Ammon's horn (tissue), 1 donor: ENCODE measurements at places on chromosomes 3 and 15.
A peak's percentile ranks its signal among the peaks of the same experiment; 100 is the strongest.

DNA sequence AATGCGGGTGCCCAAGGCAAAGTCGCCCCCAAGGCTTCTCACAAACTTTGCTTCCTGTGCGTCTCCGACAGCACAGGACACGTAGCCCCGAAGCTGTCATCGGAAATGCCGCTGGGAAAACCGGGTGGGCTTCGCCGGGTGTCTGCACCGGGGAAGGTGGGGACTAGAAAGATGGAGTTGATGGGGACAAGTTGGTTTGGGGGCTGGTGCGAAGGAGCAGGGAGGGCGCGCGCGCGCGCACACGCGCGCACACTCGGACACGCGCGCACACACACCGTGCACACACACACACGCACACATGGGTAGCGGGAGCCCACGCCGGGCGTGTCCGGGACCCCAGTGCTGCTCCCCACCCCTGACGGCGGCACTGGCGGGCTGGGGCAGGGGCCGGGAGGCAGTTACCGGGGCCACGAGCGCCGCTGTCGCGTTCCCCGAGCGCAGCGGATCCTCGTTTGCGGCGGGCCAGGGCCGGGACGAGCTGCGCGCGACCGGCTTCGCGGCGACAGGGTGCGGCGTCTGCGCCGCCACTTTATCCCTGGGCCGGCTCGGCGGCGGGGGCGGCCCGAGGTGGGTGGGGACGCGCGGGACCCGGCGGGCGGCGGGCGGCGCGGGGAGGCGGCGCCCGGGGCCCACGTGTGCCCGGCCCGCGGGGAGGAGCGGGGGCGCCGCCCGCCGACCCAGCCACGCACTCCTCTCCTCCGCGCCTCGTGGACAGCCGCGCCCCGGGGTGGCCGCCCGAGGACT lies 539 bp upstream of the MGLL start:
- DNase-seq, result no peak

DNA sequence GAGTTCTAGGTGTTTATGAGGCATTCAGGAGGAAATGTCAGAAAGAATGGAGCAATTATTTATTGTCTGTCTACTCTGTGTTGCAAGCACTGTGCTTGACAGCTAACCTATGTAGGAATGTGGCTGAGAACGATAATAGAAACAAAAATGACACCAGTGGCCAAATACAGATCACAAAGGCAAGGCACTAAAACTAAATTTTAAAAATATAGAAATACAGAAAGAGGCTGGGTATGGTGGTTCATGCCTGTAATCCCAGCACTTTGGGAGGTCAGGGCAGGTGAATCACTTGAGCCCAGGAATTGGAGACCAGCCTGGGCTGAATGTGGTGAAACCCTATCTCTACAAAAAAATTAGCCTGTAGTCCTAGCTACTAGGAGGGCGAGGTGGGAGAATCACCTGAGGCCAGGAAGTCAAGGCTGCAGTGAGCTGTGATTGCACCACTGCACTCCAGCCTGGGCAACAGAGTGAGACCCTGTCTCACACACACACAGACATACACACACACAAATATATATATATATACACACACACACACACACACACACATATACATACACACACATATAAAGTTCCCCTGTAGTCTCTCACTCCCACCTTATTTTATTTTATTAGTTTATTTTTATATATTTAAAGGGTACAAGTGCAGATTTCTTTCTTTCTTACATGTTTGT lies 6.0 kb downstream of the PRKCI start:
- no peak for DNase-seq

GRCh38 chr15:74656935-74657535 lies 38.8 kb downstream of the EDC3 start:
- DNase-seq, result peak; percentile 45

- no peak for DNase-seq
Measured at GRCh38 chr3:143068059-143068458, 51.5 kb upstream of the CHST2 start.

DNA sequence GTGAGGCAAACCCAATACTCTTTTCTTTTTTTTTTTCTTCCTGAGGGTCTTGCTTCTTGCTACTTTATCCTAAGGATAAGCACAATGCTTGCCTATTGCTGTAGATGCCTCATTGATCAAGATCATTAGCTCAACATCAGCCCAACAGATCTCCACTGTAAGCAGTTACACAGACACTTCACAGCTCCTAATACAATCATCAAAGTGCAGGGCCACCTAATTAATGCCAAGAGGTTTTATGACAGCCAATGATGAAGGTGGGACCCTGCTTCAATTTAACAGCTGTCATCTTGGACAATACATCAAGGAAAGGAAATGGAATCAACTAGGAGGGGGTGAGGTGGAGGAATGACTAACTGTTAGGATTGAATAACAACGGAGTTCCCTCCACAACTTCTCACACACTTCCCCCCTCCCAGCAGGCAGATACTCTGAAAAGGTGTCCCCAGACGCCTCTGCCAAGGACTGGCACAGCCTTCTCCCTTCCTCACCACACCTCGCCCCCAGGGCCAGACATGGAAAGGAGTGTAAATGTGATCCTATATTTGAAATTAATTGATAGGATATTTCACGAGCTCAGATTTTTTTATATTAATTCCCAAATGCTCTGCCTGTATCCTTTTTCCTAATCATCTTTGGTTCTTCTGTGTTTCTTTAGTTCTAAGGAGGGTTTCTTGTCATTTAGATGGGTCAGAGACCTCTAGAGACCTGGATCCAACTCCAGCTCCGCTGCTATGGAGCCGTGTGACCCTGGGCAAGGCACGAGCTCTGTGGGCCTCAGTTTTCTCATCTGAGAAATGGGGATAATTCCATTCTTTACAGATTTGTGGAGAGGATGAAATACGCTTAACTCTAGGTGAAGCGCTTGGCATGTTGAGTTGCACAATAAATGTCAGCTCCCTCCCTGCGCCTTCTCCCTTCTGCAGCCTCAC lies 1.2 kb downstream of the DCLK3 start:
- DNase-seq, result no peak

DNA sequence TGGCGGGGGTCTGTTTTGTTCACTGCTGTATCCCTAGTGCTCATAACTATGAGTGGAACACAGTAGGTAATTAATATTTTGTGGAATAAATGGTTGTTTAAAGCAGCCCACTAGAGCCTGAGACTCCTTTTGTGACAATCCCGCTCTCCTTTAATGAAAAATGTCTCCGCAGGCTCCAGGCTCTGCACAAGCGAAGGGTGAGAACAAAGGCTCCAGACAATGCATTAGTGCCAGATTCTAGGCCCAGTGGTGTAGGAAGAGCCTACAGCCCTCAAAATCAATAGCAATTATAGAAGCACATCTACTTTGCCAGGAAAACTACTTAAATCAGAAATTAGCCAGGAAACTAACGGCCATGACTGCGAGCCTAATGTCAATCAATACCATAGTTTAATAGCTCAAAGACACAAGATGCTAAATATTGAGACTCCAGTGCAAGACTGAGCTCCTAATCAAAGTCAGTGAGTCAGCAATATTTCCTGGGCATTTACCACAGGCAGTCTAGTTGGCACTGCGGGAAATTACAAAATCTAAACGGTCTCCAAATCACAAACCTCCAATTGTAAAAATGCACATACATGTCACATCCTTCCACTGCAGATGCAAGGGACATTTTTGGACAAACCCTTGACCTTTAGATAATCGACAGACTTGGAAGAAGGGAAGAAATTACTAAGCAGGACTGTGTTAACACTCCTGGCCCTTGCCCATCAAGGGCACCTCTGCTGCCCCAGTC lies 2.3 kb downstream of the ANXA2 start:
- no peak for DNase-seq

DNA sequence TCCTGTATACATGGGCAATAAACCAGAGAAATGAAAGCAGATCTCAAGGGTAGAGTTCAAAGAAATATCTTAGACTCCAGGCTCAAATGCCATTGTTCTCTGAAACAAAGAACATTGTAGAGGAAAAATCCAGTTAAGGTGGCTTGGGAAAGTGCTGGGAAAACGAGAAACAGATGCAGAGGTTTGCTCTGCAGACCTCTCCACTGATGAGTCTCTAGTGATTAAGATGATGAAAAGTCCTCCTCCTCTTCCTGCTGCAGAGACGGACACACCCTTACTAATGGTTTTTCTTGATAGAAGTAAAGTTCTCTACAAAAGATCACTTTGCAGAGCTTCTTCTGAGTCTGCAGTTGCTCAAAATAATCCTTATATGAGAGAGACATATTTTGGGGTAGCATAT lies 264.7 kb downstream of the GABRG3 start:
- DNase-seq, result no peak

GRCh38 chr3:194277104-194277785 lies 73.9 kb downstream of the CPN2 start:
- no peak for DNase-seq

DNA sequence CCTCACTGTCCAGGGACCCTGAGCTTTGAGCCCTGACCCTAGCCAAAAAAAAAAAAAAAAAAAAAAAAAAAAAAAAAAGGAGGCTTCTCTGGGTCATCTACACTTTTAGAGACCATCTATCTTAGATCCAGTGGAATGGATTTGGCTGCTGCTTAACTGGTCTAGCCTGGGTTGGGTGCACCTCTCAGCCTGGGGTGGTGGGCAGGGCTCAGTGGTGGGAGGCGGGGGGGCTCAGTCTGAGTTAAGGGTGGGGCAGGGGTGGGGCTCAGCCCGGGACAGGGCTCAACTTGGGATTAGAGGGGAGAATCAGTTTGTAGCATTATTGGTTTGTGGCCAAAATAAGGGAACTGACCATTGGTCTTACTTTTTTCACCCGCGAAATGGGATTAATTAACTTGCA lies 139.2 kb downstream of the TPRA1 start:
- DNase-seq, result no peak

GRCh38 chr15:98651581-98652220 lies 3.4 kb downstream of the IGF1R start:
- DNase-seq, result no peak
